Stimulated activated CD8-positive, alpha-beta memory T cell treated with anti-CD3 and anti-CD28 coated beads, Interleukin-15, amount 100 ng/mL, for 48 hours (primary cell): ENCODE measurements at places on chromosomes 5 and 9.

GRCh38 chr9:107982001-107982400, 492.4 kb upstream of the KLF4 start:
- DNase-seq: no peak

GRCh38 chr9:109150925-109151545, 16.0 kb downstream of the FRRS1L start:
- no peak for DNase-seq

GRCh38 chr9:6584881-6585597, 60.5 kb downstream of the GLDC start:
- DNase-seq: no peak

DNA sequence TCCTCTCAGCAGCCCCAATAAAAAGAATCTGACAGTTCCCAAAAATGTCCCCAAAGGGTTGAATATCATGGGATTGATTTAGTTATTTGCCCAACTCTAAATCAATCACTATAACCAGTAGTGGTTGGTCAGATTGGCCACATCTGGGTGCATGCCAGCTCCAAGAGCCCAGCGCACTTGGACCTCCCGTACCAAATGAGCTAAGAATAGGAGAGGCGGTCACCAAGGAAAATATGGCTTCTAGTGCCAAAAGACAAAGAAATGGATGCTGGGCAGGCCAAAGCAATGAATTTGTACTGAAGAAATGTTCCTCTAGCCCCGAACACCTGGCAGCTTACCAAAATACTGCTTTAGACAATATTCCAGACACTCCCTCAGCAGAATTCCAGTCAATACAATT, 80.3 kb downstream of the RCL1 start:
- DNase-seq: no peak
